ENCODE measurements at places on chromosomes 4 and X.

GRCh38 chr4:186709517-186709916 is 14.1 kb downstream of the FAT1 start:
- DNase-seq, result no peak

DNA sequence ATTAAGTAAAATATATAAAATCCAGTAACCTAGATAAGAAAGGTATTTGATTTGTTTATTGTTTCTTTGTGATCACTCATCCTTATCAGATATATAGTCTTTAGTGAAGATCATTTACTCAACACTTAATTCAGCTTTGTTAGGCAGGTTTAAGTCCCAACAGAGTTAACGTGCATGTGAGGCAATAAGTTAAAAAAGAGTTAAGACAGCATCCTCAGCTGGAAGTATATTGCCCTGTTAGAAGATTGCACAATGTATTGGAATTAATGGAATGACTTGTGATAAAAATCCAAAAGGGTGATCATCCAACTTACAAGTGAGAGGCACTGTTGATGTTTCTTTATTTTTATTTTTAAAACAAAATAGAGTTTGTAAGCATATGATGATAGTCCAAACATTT is 1162.1 kb downstream of the RAPGEF2 start:
- no peak for DNase-seq

DNA sequence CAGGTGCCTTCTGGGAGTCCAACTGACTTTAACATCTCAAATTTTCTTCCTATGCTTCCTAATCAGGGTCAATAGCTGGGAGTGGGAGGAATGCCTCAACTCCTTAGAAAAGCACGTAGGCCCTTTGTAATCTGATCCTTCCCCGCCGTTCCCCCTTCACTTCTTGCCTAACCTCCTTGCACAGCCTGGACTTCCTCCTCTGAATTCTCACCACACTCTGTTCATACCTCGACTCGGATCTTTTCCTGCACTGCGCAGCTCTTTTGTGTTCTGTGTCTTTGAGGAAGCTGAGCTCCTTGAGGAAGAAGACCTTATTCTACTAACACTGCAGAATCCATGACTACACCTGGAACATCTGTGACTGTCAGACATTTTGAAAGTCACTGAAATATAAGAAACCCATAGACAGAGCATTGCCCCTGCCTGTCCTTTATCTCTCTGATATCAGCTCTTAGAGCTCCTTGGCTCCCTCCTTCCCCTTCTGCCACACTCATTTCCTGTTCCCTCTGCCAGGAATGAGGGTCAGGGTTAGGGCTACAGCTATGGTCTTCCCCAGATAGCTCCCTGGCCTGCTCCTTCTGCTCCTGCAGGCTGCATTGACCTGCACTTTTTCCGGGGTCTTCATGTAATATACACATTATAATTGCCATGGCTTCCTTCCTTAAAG is 140.2 kb upstream of the LDB2 start:
- no peak for DNase-seq

DNA sequence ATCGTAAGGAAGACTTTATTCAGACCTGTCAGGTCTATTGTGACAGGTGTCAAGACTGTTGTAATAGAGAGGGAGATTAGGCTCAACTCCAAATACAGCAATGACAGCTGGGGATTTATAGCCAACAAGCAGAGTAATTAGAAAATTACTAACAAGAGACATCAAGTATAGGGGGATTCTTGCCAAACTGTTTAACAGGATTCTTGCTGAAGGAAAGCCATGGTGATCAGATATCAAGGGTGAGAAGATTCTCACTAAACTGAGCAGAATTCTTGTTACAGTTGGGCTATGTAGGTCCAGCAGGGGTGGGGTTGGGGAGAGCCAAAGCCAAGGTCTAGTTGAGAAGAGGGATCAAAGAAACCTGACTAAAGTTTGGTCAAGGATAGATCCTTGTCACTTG is 461.0 kb upstream of the GALNT7 start:
- no peak for DNase-seq

Measured in amniotic epithelial cell (primary cell).